Activated naive CD8-positive, alpha-beta T cell treated with anti-CD3 and anti-CD28 coated beads, Interleukin-2, amount 10 ng/mL, durations not matched to agents 7 days and 5 days (primary cell): ENCODE measurements at places on chromosomes 3 and 15. TPM values are rescaled to one million over a fixed set of nuclear protein-coding genes. Genes with fewer than 3 reads are reported as not detected.

The CCRL2 gene
- total RNA-seq: 13.5 TPM

The TM6SF1 gene
- total RNA-seq: 14.3 TPM

The UQCC5 gene
- 8.5 TPM for total RNA-seq

The MAP6D1 gene
- 1.6 TPM for total RNA-seq

The ISLR gene
- not detected for total RNA-seq

The SLC30A4 gene
- total RNA-seq: 3.2 TPM

The CLPX gene
- total RNA-seq: 47.4 TPM

The SCN11A gene
- total RNA-seq: 0.08 TPM

The GRAMD1C gene
- 2.2 TPM for total RNA-seq

DNA sequence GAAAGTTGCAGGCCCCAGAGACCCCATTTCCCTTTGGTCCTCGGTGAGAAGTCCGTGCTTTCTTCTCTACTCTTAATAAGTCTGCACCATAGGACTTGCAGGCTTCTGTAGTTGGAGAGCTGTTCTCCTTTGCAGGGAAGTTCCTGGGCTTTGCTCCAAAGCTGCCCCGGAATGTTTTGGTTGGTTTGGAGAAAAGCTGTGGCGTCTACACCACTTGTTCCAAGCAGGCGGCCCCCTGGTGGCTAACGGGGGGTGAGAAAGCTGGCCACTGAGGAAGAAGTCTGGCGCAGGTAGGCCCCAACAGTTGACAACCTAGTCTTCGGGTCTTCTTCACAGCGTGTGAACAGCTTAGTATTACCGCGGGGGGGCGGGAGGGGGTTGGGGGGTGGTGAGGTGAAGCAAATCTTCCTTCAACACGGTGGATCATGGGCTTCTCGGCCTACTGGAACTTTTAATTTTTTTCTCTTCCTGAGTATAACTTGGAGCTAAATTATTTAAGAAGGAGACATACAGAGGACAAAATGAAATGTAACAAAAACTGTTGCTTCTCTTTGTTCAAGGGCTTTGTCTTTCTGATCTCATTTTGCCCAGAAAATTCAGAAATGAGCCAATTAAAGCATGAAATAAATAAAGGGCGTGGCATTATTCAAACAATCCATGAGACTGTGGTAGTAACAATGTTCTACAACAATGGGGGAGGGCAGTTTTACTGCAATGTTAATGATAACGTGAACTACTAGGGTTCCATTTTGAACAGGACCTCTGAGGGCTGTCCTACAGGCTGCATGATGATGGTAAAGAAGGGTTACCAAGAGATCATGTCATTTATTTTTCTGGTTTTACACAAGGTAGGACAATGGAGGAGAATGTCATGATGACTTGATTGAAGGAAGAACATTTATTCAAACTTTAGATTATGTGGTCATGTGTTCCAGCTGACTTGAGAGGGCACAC is 2.2 kb upstream of the THRB start:
- peaks cover 1% of the 10 kb centered on the region for H3K36me3 ChIP-seq
- H3K4me3 ChIP-seq: no peak overlapping the region
- DNase-seq: no peak
- peaks cover 2% of the 10 kb centered on the region for H3K4me1 ChIP-seq
- H3K27ac ChIP-seq: no peak overlapping the region

GRCh38 chr3:140686128-140686527 is 8.3 kb downstream of the TRIM42 start:
- no peak for DNase-seq
- H3K4me1 ChIP-seq: no peaks in the 10 kb centered on the region
- no peaks in the 10 kb centered on the region for H3K27me3 ChIP-seq
- H3K36me3 ChIP-seq: no peaks in the 10 kb centered on the region

- H3K36me3 ChIP-seq: no peaks in the 10 kb centered on the region
- H3K27ac ChIP-seq: no peak overlapping the region
- H3K4me1 ChIP-seq: no peaks in the 10 kb centered on the region
- no peak overlapping the region for H3K4me3 ChIP-seq
- no peak for DNase-seq
Observed at GRCh38 chr3:116188231-116188785, 257.0 kb downstream of the LSAMP start.

DNA sequence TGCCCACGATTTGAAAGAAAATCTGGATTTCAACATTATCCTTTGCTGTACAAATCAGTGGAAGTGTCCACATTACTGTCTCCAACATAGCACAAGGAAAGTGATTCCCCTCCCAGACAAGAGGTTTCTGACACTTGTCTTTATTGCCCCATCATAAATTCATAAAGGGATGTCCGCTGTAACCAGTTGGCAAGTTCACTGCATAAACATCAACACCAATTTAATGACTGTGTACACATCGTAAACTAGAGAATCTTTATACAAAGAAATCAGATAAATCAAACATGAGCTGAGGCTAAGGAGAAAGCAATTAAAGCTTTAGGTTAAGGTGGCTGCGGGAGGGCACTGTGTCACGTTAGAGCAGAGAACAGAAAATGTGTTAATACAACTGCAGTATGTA is 129.8 kb downstream of the MEIS2 start:
- H3K4me1 ChIP-seq: no peaks in the 10 kb centered on the region
- no peaks in the 10 kb centered on the region for H3K27me3 ChIP-seq
- H3K4me3 ChIP-seq: no peak overlapping the region
- no peak overlapping the region for H3K27ac ChIP-seq

- DNase-seq: no peak
- H3K4me1 ChIP-seq: peaks cover under 1% of the 10 kb centered on the region
- no peak overlapping the region for H3K27ac ChIP-seq
Observed at GRCh38 chr3:69405067-69405466, 19.2 kb upstream of the FRMD4B start.

GRCh38 chr3:72912532-72912931 is 24.7 kb downstream of the GXYLT2 start:
- no peak overlapping the region for H3K27ac ChIP-seq
- H3K36me3 ChIP-seq: no peaks in the 10 kb centered on the region
- H3K4me3 ChIP-seq: no peak overlapping the region
- DNase-seq: no peak
- no peaks in the 10 kb centered on the region for H3K27me3 ChIP-seq

- no peak overlapping the region for H3K4me3 ChIP-seq
- H3K27ac ChIP-seq: no peak overlapping the region
- no peaks in the 10 kb centered on the region for H3K36me3 ChIP-seq
- no peaks in the 10 kb centered on the region for H3K4me1 ChIP-seq
Observed at GRCh38 chr3:39531665-39532064, 64.2 kb downstream of the MOBP start.

- H3K27me3 ChIP-seq: no peaks in the 10 kb centered on the region
- no peak overlapping the region for H3K27ac ChIP-seq
- no peak for DNase-seq
- H3K36me3 ChIP-seq: peaks cover 24% of the 10 kb centered on the region
- peaks cover 15% of the 10 kb centered on the region for H3K4me1 ChIP-seq
Observed at GRCh38 chr3:108171106-108171505, 51.1 kb downstream of the IFT57 start.

GRCh38 chr15:70036585-70037291 is 61.0 kb downstream of the TLE3 start:
- H3K36me3 ChIP-seq: no peaks in the 10 kb centered on the region
- peaks cover 21% of the 10 kb centered on the region for H3K27me3 ChIP-seq
- no peaks in the 10 kb centered on the region for H3K4me1 ChIP-seq
- H3K27ac ChIP-seq: no peak overlapping the region
- peak; percentile 12 for DNase-seq

DNA sequence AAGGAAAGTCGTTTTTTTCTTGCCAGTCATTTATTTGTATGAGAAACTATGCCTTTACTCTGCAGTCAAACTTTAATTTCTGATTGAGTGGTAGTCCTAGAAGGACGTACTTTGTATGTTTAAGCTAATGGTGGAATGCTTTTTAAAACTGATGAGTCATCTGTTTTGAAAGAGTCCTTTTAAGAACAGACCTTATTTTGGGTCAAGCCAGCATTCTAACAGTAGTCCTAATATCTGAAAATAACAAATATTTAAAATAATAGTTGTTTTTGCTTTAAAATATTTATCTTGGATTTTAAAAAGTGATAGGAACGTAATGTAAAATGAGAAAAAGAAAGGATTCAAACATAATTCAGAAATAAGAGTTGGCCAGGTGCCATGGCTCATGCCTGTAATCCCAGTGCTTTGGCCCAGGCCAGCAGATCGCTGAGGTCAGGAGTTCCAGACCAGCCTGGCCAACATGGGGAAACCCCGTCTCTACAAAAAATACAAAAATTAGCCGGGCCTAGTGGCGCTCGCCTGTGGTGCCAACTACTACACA is 1.3 kb upstream of the LRRC58 start:
- no peak overlapping the region for H3K4me3 ChIP-seq
- peaks cover 34% of the 10 kb centered on the region for H3K27me3 ChIP-seq
- peaks cover 14% of the 10 kb centered on the region for H3K36me3 ChIP-seq
- no peak overlapping the region for H3K27ac ChIP-seq
- no peak for DNase-seq
- peaks cover 22% of the 10 kb centered on the region for H3K4me1 ChIP-seq

- peak overlapping the region; percentile 39 for H3K4me3 ChIP-seq
- H3K4me1 ChIP-seq: peaks cover 9% of the 10 kb centered on the region
- DNase-seq: no peak
- H3K27ac ChIP-seq: peak overlapping the region; percentile 23
- peaks cover 8% of the 10 kb centered on the region for H3K36me3 ChIP-seq
Observed at GRCh38 chr3:37872413-37873160, 10.9 kb downstream of the CTDSPL start.

DNA sequence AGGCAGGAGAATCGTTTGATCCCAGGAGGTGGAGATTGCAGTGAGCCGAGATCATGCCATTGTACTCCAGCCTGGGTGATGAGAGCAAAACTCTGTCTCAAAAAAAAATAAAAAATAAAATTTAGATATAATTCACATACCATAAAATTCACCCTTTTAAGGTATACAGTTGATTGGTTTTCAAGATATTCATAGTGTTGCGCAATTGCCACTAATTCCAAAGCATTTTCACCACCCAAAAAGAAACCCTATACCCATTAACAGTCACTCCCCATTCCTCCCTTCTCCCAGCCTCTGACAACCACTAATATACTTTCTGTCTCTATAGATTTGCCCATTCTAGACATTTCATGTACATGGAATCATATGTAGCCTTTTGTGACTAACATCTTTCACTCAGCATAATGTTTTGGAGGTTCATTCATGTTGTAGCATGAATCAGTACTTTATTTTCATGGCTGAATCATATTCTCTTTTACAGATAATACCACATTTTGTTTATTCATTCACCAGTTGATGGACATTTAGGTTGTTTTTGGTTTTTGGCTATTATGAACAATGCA is 116.7 kb downstream of the RASA2 start:
- H3K27me3 ChIP-seq: no peaks in the 10 kb centered on the region
- no peak overlapping the region for H3K27ac ChIP-seq
- no peak for DNase-seq

- H3K4me1 ChIP-seq: peaks cover 17% of the 10 kb centered on the region
- DNase-seq: no peak
- H3K4me3 ChIP-seq: no peak overlapping the region
- H3K27ac ChIP-seq: no peak overlapping the region
- H3K27me3 ChIP-seq: peaks cover under 1% of the 10 kb centered on the region
Observed at GRCh38 chr15:52085299-52085698, 27.3 kb downstream of the BCL2L10 start.

- no peak overlapping the region for H3K4me3 ChIP-seq
- H3K36me3 ChIP-seq: no peaks in the 10 kb centered on the region
- no peak for DNase-seq
- no peaks in the 10 kb centered on the region for H3K27me3 ChIP-seq
- no peaks in the 10 kb centered on the region for H3K4me1 ChIP-seq
Observed at GRCh38 chr3:86282106-86282787, 708.7 kb downstream of the VGLL3 start.

DNA sequence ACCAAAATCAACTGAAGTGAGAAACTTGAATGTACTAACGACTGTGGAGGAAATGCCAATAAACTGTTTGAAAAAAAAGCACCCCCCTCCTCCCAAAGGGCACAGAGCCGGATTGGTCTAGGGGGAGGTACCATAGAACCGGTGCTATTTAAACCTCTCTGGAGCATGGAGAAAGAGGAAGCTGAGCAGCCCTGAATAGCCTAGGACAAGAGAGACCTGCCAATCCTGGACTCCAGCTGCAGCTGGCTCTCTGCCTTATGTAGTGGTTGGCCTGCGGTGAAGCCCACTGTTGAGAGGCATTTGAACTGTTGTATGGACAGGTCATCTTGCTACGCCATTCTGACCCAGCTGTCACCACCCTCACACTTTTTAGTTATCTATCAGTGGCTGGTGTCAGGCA is 1.5 kb upstream of the SH3GL3 start:
- no peak overlapping the region for H3K27ac ChIP-seq
- no peaks in the 10 kb centered on the region for H3K36me3 ChIP-seq
- H3K27me3 ChIP-seq: peaks cover 45% of the 10 kb centered on the region
- H3K4me3 ChIP-seq: no peak overlapping the region
- no peak for DNase-seq

GRCh38 chr15:70133296-70133695 is 35.6 kb upstream of the TLE3 start:
- no peak overlapping the region for H3K4me3 ChIP-seq
- peaks cover 3% of the 10 kb centered on the region for H3K4me1 ChIP-seq
- H3K27ac ChIP-seq: no peak overlapping the region
- peaks cover 18% of the 10 kb centered on the region for H3K27me3 ChIP-seq
